Endothelial cell (in vitro differentiated cells): ENCODE measurements at places on chromosomes 2 and 18. TPM values are rescaled to one million over a fixed set of nuclear protein-coding genes. Genes with fewer than 3 reads are reported as not detected.
A peak's percentile ranks its signal among the peaks of the same experiment; 100 is the strongest.

- no peaks in the 10 kb centered on the region for H3K27me3 ChIP-seq
- peak; percentile 35 for DNase-seq
- no peaks in the 10 kb centered on the region for H3K36me3 ChIP-seq
These were observed 79.9 kb downstream of the ALK start for GRCh38 chr2:29841386-29842004.

DNA sequence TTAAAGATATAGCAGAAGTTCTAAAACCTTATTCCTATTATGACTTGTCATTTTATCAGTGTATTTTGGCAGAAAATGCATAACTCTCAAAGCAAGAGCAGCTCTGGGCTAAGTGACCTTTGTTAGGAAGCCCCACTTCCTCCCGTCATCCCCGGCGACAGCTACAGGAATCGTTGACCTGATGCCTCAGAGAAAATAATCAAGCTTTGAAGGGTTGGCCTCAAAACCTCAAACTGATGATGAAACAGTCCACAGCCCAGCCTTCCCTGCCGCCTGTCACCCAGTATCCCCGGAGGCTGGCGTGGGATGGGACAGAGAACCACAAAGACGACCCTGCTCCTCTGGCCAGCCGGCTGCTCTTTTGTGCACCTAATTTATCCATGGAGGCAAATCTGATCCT lies 65.3 kb downstream of the KCNF1 start:
- peaks cover 8% of the 10 kb centered on the region for H3K27me3 ChIP-seq
- H3K4me3 ChIP-seq, result no peak overlapping the region
- peaks cover 14% of the 10 kb centered on the region for H3K4me1 ChIP-seq
- no peaks in the 10 kb centered on the region for H3K36me3 ChIP-seq

GRCh38 chr18:56142001-56142400 lies 496.4 kb downstream of the TXNL1 start:
- no peak overlapping the region for H3K27ac ChIP-seq
- no peak for DNase-seq
- no peak overlapping the region for H3K4me3 ChIP-seq
- no peaks in the 10 kb centered on the region for H3K36me3 ChIP-seq

DNA sequence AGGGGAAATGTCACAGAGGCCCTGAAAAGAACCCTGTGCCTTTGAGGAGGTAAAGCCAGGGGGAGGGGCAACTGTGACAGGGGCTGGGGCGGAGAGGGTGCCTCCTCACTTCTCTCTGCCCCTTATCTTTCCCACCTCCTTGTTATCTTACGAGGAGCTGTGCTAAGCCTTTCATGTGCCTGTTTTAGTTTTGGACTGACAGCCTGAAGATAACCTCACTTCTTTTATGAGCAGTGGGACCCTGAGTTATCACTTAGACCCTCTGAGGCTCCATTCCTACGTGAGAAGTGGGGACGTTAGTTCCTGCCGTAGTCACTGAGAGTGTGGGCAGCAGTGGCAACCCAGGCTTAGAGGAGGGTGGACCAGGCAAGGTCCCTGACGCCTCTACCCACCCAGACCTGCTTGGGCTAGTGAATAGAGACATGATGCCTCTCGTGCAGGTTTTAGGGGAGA lies 39.5 kb upstream of the LBH start:
- no peak for DNase-seq
- no peak overlapping the region for H3K27ac ChIP-seq
- no peaks in the 10 kb centered on the region for H3K4me1 ChIP-seq
- H3K36me3 ChIP-seq, result peaks cover 5% of the 10 kb centered on the region
- H3K4me3 ChIP-seq, result no peak overlapping the region
- H3K27me3 ChIP-seq, result peaks cover 5% of the 10 kb centered on the region

DNA sequence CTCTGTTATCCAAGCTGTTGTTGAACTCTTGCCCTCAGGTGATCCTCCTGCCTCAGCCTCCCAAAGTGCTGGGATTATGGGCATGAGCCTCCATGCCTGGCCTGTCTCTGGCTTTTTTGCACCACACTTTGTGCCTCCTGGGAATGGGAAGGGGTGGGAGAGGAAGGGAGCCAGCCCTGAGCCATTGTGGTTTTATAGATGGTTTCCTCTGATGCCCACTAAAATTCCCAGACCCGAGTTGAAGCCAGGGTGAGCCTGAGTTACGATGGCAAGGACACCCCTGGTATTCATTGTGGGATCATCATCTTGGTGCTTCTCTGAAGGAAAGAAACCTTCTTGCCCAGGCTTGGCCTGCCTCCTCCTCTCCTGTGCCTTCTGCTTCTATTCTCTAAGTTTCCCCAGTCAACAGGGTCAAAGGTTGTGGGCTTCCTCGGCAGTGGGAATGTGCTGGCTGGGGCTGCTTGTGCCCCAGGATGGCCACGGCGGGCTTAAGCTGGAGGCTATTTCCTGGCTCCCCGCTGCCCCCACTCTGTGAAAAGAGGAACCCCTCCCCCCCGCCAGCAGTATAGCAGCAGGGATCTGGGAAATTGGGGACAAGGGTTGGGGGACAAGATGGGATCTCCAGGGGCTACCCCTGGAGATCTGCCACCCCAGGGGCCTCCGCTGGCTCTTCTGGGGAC lies 106.2 kb downstream of the STPG4 start:
- H3K27ac ChIP-seq, result no peak overlapping the region
- peaks cover 7% of the 10 kb centered on the region for H3K4me1 ChIP-seq
- no peak for DNase-seq
- no peak overlapping the region for H3K4me3 ChIP-seq
- H3K36me3 ChIP-seq, result peaks cover 27% of the 10 kb centered on the region

DNA sequence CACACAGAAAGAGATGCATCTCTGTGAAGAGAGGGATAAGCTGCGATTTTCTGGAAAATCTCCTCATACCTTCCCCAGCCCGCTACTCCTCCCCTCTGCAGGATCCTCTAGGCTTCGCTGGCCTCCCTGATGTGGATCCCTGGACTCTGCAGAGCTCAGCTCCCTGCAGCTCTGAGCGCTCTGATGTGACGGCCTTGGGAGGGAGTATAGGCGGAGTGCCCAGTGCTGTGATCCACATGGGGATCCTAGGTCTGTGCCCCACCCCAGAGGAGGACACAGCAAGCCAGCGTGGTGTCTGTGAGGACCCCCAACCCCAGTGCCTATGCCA lies 111.0 kb downstream of the GYPC start:
- DNase-seq, result no peak
- H3K27me3 ChIP-seq, result peaks cover 5% of the 10 kb centered on the region
- H3K27ac ChIP-seq, result no peak overlapping the region
- no peaks in the 10 kb centered on the region for H3K4me1 ChIP-seq

- no peaks in the 10 kb centered on the region for H3K27me3 ChIP-seq
- H3K36me3 ChIP-seq, result no peaks in the 10 kb centered on the region
- H3K27ac ChIP-seq, result no peak overlapping the region
- no peak overlapping the region for H3K4me3 ChIP-seq
These were observed 10.4 kb upstream of the MSGN1 start for GRCh38 chr2:17805717-17806363.

DNA sequence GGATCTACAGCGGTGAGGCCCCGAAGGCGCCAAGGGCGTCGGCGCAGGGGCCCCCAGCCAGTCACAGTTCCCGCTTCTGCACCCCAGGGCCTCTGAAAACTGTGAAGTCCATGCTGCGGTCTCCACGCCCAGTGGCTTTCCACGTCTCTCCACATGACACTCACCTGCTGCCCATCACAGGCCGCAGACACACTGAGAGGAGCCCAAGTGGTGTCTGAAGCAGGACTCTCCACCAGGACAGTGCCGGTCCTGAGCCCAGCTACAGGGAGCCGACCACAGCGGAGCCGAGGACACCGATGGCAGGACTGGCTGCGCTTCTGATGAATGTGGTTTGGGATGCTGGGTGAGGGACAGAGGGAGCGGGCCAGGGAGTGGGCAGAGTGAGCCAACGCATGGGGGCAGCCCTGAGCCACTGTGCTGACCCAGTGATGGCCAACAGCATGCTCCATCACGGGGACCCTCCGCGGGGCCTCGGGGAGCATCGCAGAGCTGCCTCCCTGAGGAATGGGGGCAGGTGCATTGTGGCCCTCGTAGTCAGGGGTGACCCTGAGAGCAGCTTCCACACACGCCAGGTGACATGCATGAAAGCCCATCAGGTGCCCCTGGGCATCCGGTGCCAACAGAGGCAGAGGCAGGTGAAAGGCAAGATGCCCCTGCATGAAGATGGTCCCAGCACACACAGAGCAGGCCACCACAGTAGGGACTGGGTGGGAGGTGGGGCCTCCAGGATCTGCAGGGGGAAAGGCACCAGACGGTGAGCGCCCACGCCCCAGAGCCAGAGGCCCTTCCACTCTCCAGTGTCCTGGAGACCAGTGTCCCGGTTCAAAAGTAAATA lies 116.6 kb downstream of the HDAC4 start:
- H3K27me3 ChIP-seq, result peaks cover 2% of the 10 kb centered on the region
- H3K4me3 ChIP-seq, result no peak overlapping the region
- peak; percentile 25 for DNase-seq
- H3K27ac ChIP-seq, result no peak overlapping the region
- H3K36me3 ChIP-seq, result no peaks in the 10 kb centered on the region

- H3K27me3 ChIP-seq, result peaks cover 8% of the 10 kb centered on the region
- no peak for DNase-seq
- no peak overlapping the region for H3K27ac ChIP-seq
- peaks cover 62% of the 10 kb centered on the region for H3K4me1 ChIP-seq
- H3K4me3 ChIP-seq, result no peak overlapping the region
- no peaks in the 10 kb centered on the region for H3K36me3 ChIP-seq
These were observed 15.2 kb downstream of the GNLY start for GRCh38 chr2:85709401-85709811.

DNA sequence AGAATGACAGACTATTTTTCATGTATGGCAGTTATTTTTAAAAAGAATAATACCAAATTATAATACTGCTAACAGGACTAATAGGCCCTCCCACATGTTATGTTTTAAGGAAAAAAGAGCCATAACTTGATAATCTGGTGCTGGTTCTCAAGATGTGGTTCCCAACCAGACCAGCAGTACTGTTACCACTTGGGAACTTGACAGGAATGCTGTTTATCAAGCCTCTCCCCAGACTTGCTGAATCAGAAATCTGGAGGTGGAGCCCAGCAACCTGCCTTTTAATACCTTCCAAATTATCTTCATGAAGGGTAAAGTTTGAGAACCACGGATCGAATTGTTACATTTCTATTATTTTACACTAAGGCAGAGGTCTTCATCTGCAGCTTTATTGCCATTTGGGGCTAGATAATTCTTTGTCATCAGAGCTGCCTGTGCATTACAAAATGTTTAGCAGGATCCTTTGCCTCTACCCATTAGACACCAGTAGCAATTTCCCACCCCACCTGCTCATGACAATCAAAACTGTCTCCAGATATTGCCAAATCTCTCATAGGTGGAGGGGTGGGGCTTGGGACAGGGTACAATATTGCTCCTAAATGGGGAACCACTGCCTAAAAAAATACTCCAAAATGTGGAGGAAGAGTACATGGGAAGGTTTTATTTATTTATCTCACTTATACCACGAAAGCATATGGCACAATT lies 629.6 kb downstream of the ARHGAP15 start:
- no peaks in the 10 kb centered on the region for H3K36me3 ChIP-seq
- H3K4me1 ChIP-seq, result no peaks in the 10 kb centered on the region
- no peaks in the 10 kb centered on the region for H3K27me3 ChIP-seq
- H3K27ac ChIP-seq, result no peak overlapping the region
- no peak for DNase-seq

DNA sequence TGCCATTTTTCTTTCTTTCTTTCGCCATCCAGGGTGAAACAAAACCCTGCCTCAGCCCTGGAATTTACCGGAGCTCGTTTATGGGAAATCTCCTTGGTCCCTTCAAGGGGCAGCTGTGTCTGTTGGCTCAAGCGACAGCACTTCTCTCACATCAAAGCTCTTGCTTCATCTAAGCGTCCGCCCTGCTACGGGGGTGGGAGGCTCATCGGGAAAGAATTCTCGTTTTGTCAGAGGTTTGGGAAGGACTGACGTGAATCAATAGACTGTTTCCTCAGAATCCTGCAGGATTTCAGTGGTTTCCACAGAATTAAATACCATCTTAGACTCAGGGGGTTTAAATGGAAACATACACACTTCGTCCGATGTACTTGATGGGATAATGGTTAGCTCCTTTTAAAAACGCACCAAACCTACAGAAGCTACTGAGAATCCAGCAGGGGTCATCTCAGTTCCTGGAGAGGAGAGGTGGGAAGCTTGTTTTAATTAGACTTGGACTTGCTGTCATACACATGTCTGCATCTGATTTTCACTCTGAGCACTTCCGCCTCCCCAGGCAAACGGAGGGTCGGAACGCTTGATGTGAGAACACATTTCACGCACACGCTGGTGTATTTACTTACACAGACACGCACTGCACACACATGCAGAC lies 91.6 kb downstream of the ASB1 start:
- no peaks in the 10 kb centered on the region for H3K27me3 ChIP-seq
- no peak overlapping the region for H3K27ac ChIP-seq
- H3K4me1 ChIP-seq, result no peaks in the 10 kb centered on the region

DNA sequence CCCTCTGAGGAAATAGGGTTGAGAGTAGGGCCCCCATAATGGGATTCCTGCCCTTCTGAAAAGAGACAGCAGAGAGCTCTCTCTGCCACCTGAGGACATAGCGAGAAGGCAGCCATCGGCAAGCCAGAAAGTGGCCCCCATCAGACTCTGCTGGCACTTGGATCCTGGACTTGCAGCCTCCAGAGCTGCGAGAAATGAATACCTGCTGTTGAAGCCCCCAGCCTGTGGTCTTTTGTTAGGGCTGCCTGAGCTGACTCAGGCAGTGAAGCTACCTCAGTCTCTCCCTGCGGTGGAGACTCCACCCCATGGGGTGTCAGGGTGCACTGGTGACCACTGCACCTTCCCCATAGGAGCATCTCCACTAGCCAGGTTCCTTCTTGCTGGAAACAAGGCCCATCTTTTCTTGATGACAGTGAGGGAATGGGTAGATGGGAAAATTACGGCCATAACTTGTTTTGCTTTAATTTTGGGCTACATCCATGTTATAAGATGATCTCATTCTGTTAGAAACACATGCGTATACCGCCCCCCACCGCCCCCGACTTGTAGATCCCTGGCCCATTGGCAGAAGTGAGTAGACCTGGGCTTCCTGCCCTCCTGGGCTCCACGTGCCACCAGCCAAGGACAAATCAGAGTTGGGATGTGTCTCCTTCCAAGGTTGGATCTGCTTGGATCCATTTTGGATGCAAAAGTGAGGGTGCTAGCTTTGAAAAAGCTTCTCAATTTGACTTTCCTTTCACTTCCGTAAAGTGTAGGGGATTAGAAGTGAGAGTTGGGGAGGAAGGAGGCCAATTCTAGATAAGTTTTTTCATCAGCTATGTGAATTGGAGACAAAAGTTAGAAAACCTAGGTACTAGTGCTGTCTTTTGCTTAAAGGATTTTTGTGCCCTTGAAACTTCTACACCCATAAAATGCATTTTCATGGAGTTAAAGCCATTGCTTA lies 42.9 kb downstream of the NCK2 start:
- peaks cover 59% of the 10 kb centered on the region for H3K4me1 ChIP-seq
- DNase-seq, result no peak
- H3K27me3 ChIP-seq, result no peaks in the 10 kb centered on the region
- no peak overlapping the region for H3K4me3 ChIP-seq
- peaks cover 12% of the 10 kb centered on the region for H3K36me3 ChIP-seq

The CARF gene
- total RNA-seq, result 8.8 TPM

The ST8SIA3 gene
- total RNA-seq, result 0.64 TPM

The ABCG8 gene
- total RNA-seq, result not detected

The NEMP2 gene
- total RNA-seq, result 8.3 TPM

The C2orf66 gene
- 1.4 TPM for total RNA-seq

The ACKR3 gene
- 24.8 TPM for total RNA-seq

The GREB1L gene
- total RNA-seq, result 105 TPM

The STAM2 gene
- 22.9 TPM for total RNA-seq
